Activated T-cell treated with anti-CD3 and anti-CD28 coated beads for 48 hours (primary cell): ENCODE measurements at places on chromosomes 4 and X.

DNA sequence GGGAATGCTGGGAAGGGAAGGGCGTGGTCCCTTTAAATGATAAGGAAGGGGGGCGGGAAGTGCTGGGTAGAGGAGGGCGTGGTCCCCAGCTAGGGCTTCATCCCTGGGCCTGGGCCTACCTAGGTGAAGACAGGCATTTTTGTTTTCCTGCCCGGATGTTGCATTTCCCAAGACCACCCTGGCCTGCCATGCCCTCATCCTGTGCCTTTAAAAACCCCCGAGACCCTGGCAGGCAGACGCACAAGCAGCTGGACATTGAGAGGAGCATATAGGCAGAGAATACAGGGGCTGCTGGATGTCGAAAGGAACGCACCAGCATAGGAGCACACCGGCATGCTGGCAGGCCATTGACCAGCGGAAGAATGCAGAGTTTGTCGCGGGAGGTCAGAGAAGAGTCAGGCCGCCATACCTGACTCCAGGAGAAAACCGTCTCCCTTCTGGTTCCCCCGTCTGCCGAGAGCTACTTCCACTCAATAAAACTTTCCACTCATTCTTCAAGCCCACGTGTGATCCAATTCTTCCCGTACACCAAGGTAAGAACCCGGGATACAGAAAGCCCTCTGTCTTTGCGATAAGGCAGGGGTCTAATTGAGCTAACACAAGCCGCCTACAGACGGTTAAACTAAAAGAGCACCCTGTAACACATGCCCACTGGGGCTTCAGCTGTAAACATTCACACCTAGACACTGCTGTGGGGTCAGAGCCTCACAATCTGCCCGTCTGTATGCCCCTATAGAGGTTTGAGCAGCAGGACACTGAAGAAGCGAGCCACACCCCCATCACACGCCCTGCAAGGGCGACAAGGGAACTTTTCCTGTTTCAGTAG lies 2.9 kb upstream of the AGA start:
- DNase-seq: no peak

GRCh38 chrX:133645977-133646718 lies 230.9 kb upstream of the GPC4 start:
- no peak for DNase-seq

DNA sequence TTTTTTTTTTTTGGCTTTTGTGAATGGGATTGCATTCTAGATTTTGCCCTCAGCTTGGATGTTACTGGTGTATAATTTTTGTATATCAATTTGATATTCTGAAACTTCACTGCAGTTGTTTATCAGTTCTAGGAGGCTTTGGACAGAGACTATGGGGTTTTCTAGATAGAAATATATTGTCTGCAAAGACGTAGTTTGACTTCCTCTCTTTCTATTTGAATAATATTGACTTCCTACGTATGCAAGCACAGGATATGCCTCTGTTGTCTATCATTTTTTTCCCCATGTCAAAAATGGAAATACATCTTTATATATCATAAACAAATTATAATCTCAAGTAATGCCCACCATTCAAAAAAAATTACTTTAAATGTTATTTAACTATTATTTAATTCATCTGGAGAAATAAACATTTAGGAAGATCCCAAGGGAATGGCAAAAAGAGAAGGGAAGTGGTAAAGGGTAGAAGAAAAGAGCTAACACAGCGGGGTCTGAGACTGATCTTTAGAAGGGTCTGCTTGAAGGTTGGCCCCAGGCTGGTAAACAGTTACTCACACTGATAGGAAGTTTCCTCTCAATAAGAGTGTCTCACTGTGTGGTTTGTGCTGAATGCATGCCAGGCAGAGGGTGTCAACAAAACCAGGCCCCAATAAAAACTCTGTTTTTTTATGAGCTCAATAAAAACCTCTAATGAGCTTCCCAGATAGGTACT lies 35.7 kb downstream of the ZNF518B start:
- DNase-seq: no peak

GRCh38 chr4:163200727-163201349 lies 34.1 kb upstream of the NAF1 start:
- DNase-seq: no peak

DNA sequence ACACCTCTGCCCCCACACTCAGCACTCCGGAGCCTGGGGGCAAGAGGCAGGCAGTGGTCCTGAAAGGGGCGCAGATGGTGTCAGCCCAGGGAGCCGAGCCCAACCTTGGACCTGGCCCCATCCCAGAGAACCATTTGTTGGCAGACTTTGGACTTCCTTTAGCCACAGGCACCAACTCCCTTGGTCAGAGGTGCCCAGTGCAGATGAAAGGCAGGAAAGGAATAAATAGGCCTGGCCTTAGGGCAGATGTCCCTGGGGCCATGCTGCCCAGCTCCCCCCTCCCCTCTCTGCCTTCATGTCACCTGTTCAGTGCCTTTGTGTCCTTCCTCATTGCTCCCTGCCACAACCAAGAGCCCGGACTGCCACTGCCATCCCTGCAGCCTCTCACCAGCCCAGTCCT lies 52.8 kb downstream of the SEL1L3 start:
- no peak for DNase-seq

DNA sequence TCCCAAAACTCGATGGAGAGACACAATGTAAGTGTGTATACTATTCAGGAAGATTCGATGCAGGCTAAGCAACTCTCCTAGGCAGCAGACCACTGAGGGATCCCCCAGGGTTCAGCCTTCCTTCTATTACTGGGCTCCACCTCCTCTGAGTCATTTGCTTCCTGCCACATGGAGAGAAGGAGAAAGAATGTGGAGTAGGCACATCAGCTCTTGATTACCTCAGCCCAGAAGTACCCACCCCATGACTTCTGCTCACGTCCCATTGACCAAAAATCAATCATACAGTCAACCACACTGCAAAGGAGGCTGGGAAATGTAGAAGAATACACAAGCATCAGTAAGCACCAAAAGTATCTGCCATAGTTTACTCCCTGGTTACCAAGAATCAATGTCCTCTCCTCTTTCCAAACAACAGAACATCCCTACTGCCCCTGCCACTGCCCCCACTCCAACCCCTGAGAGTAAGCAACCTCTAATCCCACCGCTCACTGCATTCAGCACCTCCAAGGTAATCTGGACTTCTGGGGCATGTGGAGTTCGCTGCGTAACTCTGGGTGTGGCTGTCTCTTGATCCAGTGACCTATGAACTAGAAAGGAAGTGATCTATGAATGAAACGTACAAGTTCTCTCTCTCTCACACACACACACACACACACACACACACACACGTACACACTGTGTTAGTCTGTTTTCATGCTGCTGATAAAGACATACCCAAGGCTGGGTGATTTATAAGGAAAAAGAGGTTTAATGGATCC lies 91.2 kb upstream of the C1QTNF7 start:
- DNase-seq: no peak

DNA sequence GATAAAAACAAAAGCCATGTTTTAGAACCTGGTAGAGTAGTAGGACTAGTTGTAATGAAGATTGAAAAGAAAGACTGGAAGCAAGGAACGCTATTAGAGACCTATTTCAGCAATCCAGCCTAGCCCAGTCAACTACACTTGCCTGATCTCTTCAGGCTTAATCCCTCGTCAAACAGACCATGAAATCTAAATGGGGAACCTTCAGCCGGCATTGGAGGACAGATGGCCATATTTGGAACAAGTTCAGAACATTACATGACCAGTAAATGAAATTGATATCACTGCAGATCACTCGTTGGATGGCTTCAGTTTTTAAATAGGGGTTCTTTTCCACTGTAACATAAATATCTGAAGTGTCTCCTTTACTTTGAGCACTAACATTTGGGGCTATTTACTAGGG lies 84.8 kb upstream of the WDR44 start:
- DNase-seq: no peak

- DNase-seq: no peak
Observed at GRCh38 chr4:82415922-82416365, 14.3 kb downstream of the HNRNPDL start.

GRCh38 chr4:109441862-109442458 lies 8.3 kb downstream of the SEC24B start:
- no peak for DNase-seq

GRCh38 chr4:6148506-6149205 lies 51.7 kb downstream of the JAKMIP1 start:
- no peak for DNase-seq

DNA sequence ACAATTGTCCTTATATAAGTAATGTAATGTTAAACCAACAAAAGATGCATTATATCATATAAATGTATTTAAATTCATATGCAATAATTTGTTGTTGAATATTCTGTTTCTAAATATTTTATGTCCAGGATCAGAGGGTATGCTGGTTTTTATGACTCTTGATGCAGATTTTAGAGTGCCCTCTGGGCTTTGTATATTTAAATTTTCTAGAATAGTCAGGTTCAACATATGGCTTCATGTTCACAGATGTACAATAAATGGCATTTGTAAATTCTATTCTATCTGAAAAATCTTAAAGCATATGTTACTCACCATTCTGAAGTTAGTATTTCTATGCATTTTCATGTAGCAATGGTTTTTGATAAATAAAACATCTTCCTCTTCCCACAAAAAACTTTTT lies 1555.4 kb downstream of the PCDH18 start:
- no peak for DNase-seq

DNA sequence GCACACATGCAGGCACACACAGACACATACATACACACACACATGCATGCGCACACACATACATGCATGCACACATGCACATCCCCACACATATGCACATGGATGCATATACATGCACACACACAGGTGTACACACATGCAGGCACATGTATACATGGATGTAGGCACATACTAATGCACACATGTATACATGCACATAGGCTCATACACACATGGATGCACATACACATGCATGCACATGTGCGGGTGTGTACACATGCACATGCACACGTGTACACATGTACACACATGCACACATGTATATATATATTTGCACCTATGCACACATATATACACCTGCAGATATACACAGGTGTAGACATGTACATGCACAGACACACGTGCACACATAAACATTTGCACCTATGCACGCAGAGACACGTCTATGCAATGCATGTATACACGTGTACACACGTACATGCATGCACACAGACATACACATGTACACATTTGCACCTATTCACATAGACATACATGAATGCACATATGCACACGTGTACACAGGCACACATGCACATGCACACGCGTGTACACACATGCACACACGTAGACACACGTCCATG lies 4.0 kb downstream of the PLCXD1 start:
- no peak for DNase-seq

GRCh38 chr4:102007959-102008425 lies 217.5 kb downstream of the BANK1 start:
- DNase-seq: no peak

GRCh38 chrX:37813570-37813969 lies 33.7 kb downstream of the CYBB start:
- no peak for DNase-seq

GRCh38 chr4:78556665-78557064 lies 5.1 kb downstream of the ANXA3 start:
- DNase-seq: no peak

DNA sequence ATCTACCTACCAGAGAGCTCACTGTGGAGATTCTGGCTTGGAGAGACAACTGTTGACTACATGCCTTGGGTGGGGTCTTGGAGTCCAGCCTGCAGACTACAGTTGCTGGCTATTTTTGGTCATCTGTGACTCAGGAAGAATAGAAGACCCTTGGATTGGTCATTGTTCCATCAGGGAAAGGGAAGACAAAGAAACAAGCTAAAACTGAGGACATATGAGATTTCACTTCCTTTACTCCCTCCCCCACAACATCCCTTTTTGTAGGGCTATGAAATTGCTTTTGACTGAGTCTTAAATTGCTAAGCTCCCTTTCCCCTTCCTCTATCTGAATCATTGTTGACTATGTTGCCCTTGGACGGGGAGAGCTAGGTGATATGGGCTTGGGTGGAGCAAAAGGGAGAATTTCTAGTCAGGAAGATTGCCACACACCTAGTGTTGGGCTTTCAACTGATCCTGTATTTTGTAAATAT lies 11.7 kb downstream of the MSN start:
- no peak for DNase-seq

GRCh38 chr4:55125087-55125721 lies at the start of gene KDR:
TSS of gene KDR (minus strand) at chr4:55125595. CDS start at chr4:55125293, 302 bp downstream.
- no peak for DNase-seq

GRCh38 chr4:81120055-81120454 lies 89.5 kb downstream of the BMP3 start:
- DNase-seq: no peak

DNA sequence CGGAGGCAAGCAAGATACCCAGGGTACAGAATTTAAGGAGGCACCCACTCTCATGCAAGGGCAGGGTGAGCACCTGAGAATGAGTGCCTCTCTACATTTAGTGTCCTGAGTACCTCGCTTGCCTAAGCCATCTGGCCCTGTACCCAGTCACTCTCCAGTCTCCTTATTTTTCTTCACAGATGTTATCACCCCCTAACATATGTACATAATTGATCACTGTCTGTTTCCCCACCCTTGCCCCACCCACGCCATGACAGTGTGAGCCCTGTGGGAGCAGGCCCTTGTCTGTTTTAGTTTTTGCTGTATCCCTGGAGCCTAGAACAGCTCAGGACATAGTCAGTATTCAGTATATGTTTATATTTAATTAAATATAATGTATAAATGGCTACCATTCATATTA lies 113.6 kb downstream of the SPRY1 start:
- no peak for DNase-seq

DNA sequence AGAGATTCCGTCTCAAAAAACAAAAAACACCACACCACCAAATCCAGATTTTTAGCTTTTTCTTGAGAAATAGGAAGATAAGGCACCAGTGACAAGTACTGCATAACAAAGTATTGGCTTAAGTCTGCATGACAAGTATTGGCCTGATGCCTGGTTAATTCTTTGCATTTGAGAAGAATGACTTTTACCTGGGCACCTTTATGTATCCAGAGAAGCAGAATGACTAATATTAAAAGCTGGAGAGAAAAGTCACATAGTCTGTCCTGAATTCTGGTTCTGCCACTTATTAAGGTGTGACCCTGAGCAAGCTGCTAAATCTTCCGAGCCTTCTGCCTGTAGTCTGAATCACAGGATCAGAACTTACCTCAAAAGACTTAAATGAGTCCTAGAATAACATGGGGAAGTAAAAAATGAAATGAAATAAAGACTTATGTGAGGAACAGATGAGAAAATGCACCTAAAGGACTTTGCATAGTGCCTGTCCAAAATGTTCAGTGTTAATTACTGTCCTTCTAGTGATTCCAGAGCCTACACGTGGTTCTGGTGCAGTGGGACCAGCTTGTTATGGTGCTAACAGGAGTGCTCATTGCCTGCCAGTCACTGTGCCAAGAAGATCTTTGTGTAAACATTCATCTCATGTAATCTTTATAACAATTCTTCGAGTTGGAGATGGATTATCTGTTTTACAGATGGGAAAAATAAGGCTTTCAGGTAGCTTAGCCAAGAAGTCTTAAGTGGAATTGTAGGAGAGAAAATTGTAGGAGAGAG lies 31.6 kb downstream of the UGDH start:
- no peak for DNase-seq

DNA sequence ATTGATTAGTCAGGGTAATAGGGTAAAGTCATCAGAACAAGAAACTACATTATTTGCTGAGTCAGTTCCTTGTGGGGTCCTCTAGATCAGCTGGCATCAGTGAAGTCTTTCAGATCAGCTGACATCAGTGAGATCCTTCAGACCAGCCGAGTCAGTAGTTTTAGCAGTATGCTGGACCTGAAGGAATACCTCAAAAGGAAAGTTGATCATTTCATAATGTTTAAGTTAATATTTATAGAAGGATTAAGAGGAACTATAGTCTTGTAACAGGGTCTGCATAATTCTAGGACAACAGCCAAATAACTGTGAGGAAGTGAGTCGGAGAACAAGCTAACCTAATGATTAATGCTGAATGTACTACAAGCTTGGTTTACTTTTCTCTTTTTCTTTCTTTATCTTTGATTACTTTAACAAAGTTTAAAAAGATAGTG lies 958 bp upstream of the UGT2B7 start:
- no peak for DNase-seq

- DNase-seq: no peak
Observed at GRCh38 chr4:24772952-24773351, 22.4 kb upstream of the SOD3 start.
